Effector CD4-positive, alpha-beta T cell (primary cell): ENCODE measurements at places on chromosomes 2 and 18.

GRCh38 chr2:18473241-18474181 is 86.9 kb downstream of the RDH14 start:
- no peak for DNase-seq

GRCh38 chr2:195838002-195838401 is 181.0 kb downstream of the SLC39A10 start:
- no peak for DNase-seq

GRCh38 chr2:207054521-207054920 is 111.2 kb downstream of the KLF7 start:
- DNase-seq = no peak

- no peak for DNase-seq
These were observed 466.1 kb upstream of the MC4R start for GRCh38 chr18:60838677-60839076.

DNA sequence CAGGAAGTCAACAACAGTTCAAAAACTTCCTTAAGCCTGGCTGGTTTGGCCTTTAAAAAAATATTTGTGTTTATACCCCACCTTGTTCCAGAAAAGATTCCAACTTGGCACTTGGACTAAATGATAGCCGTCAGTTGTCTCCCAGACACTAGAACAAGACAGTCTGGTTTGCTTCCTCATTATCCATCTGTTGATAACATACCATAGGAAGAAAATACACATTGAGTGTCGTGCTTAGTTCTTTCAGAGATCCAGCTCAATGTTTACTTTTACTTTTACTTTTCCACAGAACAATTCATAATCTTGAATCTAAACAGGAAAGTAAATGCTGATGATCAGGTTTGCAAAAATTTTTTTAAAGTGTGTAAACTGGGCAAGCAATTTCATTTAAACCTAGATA is 2.4 kb upstream of the VPS54 start:
- DNase-seq = no peak

DNA sequence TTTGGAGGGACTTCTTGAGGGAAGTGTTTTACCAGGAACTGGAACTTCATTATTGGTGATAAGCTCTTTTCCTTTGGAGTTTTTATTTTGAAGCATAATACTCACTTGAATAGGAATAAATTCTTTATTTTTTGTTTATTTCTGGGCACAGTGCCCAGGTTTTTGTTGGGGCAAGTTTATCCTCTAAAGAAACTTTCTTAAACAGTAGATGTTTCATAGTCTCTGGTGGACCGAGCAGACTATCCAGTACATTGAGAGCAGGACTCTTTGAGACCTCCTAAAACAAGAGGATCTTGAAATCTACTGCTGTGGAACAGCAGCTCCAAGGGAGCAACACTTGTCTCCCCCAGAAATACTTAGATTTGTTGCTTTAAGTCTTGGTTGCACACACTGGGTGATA is 109.4 kb downstream of the PARD3B start:
- no peak for DNase-seq

DNA sequence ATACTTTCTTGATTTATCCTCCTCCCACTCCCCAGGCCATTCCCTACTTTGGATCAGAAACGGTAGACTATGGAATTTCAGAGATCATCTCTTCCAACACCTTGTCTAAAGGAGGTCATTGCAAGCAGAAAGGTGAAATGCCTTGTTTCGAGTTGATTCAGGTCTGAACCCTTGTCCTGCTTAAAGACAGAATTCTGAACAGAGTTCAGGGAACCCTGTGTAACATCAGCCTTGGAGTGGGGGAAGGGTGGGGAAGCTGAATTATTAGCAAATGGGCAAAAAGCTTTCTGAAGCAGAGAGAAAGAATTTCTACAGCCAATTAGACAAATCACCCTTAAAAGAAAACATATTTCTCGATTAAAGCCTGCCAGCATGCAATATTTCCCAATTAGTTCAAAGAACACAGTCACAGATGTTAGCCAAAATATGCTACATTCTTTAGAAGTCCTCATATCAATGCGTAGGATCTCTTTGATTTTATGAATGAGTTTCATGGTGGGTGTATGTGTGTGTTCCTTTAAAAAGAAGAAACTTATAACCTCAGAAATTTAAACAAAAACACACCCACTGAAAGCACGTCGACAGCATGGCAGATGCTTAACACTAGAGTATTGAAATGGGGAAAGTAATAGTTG is 353.1 kb downstream of the RND3 start:
- no peak for DNase-seq

- DNase-seq = no peak
These were observed 163.4 kb upstream of the NOSTRIN start for GRCh38 chr2:168639018-168639417.

DNA sequence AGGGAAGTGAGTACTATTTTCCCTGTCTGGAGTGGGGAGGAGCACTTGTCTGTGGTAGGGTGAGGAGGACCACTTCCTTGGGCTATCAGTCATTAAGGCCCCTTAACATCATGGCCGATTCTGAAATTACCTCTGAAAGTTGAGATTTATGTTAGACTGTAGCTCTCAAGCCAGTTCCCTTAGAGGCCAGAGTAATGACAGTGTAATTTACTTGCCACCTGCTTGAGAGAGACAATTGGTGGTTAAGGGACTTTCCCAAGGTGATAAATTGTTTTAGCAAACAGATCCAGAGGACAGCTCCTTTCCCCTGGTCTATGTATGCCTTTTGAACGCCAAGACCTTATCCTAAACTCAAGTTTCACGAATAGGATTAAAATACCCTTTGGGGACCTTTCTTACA is 56.1 kb downstream of the NEDD4L start:
- no peak for DNase-seq

DNA sequence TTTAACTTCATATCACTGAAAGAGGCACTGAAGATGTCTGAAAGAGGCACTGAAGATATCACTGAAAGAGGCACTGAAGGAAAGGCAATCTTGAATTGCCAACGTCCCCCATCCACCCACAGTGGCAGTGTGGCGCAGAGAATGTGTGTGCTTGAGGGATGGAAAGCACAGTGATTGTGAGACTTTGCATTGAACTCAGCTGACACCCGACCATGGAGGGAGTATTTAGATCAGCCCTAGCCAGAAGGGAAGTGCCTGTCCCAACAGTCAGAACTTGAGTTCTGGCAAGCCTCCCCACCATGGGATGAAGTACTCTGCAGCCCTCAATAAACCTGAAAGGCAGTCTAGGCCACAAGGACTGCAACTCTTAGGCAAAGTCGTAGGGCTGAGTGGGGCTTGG is 33.8 kb downstream of the MAP4K3 start:
- no peak for DNase-seq

DNA sequence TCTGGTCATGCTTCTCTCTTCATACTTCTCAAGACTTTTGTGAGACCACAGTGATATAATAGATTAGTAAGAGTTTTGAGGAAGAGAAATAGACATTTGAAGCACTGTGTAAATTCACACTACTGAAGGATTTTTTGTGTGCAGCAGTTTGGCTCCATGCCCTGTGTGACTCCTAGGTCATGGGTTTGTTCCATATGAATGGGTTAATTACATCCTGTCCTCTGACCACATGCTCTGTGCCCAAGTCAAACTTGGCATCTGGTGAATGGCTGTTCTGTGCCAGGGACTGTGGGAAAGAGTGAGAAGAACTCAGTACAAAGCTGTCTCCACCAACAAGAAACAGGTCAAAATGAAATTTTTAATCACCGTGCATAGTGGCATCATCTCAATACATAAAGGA is 304.0 kb downstream of the LNPK start:
- DNase-seq = no peak

- peak; percentile 15 for DNase-seq
These were observed 11.0 kb downstream of the ANKRD12 start for GRCh38 chr18:9147440-9148202.

- DNase-seq = no peak
These were observed 33.1 kb upstream of the MBP start for GRCh38 chr18:77165503-77166188.

GRCh38 chr2:219633276-219634065 is 6.0 kb downstream of the SLC4A3 start:
- DNase-seq = no peak

GRCh38 chr2:11279398-11279797 is 65.0 kb downstream of the ROCK2 start:
- no peak for DNase-seq

DNA sequence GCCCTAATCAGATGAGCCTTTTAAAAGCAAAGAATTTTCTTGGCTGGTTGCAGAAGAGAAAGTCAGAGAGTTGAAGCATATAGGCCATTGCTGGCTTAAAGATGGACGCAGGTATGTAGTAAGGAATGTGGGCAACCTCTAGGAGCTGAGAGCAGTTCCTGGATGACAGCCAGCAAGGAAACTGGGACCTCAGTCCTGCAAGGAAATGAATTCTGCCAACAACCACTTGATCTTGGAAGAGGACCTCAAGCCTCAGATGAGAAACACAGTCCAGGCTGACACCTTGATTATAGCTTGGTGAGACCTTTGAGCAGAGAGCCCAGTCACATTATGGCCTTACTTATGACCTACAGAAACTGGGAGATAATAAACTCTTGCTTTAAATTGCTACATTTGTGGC is 15.7 kb downstream of the PHOSPHO2 start:
- no peak for DNase-seq

DNA sequence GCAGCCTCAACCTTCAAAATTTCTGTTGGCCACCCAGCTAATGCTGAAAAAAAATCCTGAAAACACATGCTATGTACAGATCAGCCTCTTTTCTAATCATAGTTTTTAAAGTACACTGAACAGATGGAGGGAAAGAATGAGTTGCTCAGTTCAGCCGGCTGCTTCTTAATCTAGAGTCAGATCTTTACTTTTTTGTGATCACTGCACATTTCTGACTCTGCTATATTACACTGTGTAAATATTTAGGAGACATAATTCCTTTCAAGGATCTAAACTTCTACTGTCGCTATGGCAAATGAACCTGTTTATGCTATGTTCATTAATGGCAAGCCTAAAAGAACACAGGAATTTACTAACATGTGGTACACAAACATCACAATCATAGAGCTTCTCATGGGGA is 114.2 kb downstream of the SRBD1 start:
- DNase-seq = no peak

GRCh38 chr18:23131693-23132319 is 3.5 kb upstream of the CABLES1 start:
- DNase-seq = peak; percentile 63

- DNase-seq = no peak
These were observed 125.1 kb upstream of the EPAS1 start for GRCh38 chr2:46171996-46172546.

DNA sequence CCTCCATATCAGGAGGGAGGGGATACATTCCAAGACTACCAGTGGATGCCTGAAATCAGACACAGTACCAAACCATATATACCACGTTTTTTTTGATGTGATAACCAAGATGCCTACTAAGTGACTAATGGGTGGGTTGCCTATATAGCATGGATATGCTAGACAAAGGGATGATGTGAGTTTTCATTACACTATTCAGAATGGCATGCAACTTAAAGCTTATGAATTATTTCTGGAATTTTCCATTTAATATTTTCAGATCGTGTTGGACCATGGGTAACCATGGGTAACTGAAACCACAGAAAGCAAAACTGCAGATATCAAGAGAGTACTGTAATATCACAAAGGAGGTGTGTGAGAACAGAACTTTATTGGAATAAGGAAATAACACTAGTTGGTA is 39.6 kb upstream of the CRACDL start:
- no peak for DNase-seq

- DNase-seq = no peak
These were observed 294.3 kb upstream of the MEX3C start for GRCh38 chr18:51491678-51492372.

DNA sequence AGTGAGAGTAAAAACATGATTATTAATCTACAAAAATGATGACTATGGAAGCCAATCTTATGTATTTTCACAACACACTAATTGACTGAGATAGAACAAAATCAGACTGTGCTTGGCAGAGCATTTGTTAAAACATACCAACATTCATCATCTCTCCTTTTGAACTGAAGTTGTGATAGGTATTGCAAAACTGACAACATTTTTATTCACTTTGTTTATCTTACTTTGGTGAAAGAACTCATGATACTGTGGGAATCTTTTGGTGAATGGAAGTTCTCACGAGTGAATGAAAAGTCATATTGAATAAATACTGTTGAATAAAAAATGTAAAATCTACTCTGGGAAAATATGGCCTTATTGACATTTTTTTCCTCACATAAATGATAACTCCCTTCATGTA is 1430.2 kb upstream of the PIK3C3 start:
- no peak for DNase-seq
